ENCODE measurements at places on chromosomes 2 and 18.

DNA sequence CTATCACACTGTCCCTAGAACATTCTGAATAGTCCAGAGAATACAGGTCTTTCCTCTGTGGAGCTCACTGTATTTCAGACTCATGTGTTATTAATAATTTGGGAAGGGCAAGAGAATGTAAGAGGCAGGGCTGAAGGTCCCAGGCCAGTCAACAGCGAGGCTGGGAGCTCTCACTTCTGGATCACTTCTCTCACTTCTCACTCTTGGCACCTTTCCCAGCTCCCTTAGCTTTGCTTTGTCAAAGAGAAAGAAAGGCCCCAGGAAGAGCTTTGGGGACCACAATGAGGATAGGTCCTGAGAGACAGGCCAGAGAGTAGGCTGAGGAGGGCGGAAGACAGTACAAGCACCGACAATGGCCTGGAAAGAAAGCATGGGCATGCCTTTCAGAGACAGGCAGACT, 11.2 kb downstream of the EFR3B start:
- no peak for DNase-seq

- DNase-seq, result no peak
These were observed 64.9 kb downstream of the EMX1 start for GRCh38 chr2:72982219-72982618.

DNA sequence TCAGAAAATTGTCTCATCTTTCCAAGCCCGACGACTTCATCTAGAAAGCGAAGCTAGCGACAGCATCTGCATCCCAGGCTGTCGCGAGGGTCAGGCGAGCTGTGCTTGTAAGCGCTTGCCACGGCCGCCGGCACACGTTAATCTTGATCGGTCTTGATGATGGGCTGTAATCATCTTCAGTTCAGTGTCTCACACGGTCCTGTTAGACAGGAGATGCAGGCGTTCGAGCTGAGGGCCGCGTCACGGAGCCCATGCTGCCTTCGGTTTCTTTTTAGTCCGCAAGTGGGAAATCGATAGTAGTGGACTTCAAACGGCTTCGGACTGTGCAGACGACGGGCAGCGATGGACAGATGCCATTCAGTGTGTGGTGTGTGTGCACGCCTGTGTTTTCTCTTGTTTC, 43.6 kb downstream of the ADI1 start:
- no peak for DNase-seq

DNA sequence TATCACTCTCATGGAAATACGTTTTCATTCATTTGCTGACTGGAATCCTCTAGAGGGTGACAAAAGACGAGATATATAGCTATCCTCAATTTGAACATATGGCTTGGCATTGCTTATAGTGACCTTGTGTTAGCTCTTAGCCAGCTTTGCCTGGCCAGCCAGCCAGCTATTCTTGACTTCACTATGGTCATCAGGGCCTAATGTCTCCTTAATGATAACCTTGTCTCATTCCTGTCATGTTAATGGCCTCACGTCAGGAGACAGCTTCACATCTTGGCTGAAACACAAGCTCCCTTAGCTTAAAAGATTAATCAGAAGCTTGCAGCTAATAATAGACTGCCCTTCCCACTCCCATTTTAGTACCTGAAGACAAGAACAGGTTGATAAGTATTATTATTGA, 1517.5 kb upstream of the PIK3C3 start:
- no peak for DNase-seq

DNA sequence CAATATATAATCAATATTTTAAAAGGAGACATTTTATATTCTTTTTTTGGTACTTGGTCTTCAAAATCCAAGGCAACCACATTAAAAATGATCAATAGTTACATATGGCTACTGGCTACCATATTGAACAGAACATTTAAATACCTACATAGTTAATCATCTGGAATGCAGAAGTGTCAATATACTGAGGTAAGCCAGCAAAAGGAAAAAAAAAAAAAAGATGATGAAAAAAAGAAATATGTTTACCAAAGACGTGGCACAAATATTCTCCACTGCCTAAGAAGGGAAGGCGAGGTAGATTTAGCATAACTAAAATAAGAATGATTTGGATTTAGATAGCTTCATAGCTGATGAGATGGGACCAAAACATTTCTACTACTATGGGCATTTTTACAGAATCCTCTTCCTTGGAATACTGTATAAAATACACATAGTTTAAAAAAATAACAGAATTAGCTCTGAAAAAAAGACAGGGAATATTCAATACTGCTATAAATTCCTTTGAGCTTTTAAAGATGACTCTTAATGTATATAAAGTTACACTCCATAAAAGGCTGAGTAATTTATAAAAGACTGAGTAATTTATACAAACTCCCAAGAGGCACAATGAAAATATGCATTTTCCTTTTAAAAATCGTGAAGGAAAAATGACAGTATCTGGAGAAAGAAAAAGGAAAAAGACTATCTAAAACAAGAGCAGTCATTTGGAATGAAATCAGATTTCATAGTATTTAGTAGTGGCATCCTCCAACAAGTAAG, 63.5 kb downstream of the CDH2 start:
- no peak for DNase-seq

DNA sequence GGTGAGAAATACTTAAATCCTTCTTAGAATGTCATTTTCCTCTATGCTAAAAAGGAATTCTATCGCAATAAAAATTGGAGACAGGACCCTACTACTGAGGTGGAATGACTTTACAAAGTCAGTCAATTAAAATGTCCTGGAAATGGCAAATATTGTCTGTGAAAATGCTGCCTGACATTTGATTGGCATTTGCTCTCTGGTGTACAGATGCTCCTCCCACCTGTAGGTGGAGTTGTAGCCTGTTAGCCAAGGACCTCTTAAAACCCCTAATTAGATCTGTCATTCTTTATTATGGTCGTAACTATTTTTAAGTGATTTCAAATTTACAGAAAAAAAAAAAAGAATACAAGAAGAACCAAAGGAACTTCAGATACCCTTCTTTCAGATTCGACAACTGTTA, 393.1 kb upstream of the KLHL29 start:
- no peak for DNase-seq

DNA sequence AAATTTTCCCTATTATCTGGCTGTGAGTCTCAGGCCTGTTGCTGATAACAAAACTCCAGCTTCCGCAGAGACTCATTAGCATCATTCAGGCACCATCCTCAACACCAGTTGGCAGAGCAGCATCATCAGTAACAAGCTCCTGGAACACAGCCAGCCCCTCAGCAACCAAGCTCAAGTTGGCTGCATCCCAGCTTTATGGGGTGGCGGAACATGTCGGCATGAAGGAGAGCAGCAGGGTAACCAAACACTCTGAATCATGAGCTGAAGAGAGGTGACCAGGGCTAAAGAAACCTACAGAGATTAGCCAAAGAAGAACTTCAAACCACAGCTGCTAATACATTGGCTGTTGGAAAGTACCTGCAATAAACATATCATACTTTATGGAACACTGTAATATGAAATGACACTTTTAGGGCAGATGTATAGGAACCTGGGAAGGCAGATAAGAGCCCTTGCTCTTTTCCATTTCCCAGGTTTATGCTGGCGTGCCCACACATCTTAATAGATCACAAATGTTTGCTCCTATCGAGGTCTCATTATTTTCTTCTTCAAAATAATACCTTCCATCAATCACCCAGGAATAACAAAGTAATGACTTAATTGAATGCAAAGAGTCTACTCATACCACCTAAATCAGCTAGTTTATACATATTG, 63.8 kb downstream of the PDE11A start:
- no peak for DNase-seq

- no peak for DNase-seq
These were observed 250.4 kb upstream of the SIX2 start for GRCh38 chr2:45259547-45260160.

DNA sequence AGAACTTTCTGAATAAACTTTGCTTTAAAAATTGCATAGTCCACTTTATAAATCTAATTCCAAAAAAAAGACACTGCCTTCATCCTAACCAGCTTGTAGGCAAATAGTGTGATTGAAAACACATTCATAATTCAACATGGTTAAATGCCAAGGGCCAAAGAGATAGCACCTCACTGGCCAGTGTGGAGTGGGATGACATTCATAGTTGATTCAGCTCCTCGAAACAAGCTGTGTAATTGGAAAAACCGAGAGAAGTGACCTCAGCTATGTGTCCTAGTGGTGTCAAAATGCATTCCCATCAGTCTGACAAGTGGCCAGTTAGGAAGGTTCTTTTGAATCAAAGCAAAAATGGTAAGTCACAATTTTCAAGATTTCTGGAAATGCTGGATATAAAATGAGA, 1068.5 kb upstream of the CELF4 start:
- DNase-seq, result no peak

DNA sequence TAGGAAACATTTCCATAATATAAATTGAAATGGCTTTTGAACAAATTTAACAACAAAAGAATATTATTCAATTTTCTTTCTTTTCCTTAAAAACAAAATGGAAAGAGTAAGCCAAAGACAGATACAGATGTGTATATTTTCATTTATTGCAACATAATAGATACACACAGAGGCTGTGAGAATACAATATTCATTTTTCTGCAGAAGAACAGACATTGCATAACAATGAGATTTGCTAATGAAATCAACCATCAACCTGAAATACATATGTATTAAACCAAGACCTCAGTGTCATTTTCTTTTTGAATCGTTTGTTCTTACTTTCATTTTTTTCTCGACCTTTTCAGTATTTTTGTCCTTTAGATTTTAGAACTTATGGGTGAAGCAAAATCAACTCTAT, 95.1 kb downstream of the BAZ2B start:
- DNase-seq, result no peak

- no peak for DNase-seq
These were observed 1132.4 kb upstream of the CDH2 start for GRCh38 chr18:29309366-29309765.

DNA sequence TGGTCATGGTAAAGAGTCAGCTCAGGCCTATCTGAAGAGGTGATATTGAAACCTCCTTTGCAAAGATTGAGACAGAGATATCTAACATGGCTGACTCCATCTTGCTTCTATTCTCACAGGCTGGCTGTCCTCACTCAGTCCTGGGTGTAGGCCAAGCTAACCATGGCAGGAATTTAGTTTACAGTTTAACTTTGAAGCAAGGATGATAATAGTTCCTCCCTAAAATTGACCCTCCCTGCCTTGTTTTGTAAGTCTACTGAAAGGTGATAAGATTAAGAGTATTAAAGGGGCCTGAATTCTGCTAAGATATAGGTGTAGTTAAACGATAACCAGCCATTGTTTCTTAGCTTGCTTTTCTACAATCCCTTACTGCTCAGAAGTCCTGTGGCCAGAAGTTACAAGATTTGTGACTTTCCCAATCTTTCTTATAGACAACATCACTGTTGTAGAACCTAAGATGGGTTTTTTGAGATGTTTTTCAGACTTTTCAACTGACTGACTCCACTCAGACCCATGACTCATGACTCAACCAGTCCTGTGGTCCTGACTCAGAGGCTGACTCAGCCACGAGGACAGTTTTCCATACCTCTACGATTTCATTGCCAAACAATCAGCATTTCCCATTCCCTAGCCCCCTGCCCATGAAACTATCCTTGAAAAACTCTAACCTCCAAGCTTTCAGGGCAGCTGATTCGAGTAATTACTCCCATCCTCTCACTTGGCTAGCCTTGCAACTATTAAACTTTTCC, 195.7 kb upstream of the SESTD1 start:
- DNase-seq, result peak; percentile 47

- DNase-seq, result no peak
These were observed 44.9 kb upstream of the ASB18 start for GRCh38 chr2:236308855-236309668.

GRCh38 chr2:174623106-174623637, 25.6 kb upstream of the WIPF1 start:
- DNase-seq, result no peak
